Activated naive CD4-positive, alpha-beta T cell treated with anti-CD3 and anti-CD28 coated beads, Interleukin-2, amount 50 U/mL, for 72 hours (primary cell): ENCODE measurements at places on chromosomes 1 and 21.

DNA sequence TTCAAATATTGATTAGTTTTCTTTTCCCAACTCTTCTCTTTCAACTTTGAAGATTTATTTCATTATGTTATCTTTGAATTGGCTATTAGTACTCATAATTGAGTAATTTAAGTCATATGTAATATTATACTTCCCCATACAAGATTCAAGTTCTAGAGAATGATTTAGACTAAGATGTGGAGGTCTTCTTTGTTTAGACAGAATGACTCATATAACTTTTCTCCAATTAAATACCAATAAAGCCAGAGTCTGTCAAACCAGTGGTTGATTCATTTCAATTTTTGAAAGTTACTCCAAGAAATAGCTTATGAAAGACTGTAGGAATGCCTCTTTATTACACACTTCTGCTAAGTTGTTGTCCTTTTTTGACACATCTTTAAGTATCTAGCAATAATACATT lies 115.8 kb upstream of the SLC35F3 start:
- no peak for DNase-seq

GRCh38 chr1:53508991-53509666 lies 49.9 kb downstream of the DMRTB1 start:
- DNase-seq = no peak

DNA sequence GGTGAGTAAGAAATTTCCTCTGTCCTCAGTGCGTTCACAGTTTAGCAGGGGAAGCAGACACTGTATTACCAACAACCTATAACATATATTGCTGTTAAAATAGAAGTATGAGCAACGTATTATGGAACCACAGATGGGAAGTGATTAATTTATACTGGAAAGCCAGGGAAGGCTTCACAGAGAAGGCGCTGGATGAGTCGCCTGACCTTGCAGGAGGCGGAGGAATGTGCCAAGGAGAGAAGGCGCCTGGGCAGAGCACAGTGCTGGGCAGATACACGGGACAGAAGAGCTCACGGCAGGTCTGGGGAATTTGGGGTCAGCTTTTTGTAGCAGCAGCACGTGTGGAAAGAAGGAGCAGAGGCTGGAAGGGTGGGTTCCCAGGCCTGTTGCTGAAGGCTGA lies 116.3 kb downstream of the DHRS3 start:
- no peak for DNase-seq

GRCh38 chr1:41493117-41493536 lies 8.6 kb upstream of the EDN2 start:
- DNase-seq = no peak

DNA sequence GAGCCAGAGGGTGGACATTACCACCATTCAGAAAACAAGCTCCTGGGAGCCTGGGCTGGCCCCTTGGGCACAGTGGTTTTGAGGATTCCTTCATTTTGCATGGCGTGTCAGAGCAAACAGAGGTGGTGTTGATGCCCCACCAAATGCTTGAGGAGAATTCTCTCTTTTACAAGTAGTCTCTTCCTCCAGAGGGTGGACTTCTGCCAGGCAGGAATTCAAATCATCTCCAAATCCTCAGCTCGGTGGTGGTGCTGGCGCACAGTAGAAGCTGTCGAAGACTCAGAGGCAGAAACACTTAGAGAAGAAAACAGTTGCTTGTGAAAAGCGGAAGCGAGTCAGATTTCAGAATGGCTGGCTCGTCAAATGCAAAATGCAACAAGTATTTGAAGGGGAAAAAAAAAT lies 3.4 kb upstream of the CHI3L1 start:
- DNase-seq = no peak

DNA sequence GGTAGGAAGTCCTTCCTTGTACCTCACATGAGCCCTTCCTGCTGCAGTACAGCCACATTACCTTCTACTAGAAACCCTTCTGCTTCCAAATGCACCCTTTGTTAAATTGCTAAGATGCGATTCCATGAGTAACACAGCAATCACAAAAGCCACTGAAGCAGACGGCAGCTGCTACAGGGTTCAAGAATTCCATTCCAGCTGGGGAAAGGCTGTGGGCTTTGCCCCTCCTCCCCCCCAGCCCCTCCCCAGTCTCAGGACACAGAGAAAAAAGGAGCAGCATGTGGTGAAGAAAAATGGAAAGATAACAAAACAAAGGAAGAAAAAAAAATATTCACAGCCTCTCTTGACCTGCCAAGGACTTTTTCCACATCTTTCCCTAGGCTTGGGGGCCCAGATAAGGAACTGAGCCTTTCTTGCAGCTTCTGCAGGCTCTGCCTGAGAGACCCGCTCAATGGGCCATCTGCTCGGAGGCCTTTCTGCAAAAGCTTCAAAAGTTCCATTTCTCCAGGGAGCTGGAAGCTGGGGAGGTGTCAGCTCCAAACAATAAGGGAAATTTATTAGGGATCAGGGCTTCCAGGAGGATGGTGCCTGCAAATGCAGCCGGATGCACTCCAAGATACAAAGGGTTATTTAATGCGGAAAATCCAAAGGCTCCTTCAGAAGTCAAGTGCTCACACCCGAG lies 72.1 kb downstream of the SYT2 start:
- DNase-seq = no peak

DNA sequence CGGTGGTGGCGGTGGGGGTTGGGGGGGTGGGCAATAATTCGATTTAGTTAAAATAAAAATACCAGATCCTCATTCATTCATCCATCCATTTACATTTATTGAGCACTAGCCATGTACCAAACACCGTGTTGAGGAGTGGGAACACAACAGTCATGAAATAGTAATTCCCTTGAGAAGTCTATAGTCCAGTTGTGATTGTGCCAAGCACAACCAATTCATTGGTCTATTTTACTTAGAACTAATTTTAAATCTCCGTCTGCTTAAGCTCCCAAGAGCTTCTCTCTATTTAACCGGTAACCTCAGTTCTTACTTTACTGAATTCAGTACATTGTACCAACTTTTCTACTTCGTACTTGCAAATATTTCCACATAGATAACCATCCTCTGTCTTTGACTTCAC lies 38.4 kb downstream of the WARS2 start:
- no peak for DNase-seq

DNA sequence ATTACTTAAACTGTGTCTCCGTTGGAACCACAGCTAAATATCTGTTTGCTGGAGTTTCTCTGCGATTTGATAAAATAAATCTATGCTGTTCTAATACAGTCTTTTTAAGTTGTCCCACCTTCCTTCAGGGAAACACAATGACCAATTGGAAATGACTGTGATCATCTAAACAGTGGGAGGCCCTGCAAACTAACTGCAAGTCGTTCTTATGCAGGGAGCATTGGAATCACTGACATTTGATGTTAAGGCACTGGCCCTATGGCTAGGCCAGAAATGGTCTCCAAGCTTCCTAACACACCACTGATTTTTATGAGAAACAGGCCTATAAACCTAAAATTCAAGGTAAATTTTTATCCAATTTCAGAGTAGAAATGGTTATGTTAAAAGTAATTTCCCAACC lies 645.2 kb downstream of the LMO4 start:
- DNase-seq = no peak

GRCh38 chr1:235069577-235070563 lies 58.8 kb downstream of the TOMM20 start:
- DNase-seq = no peak

GRCh38 chr1:115432061-115432460 lies 94.0 kb upstream of the NGF start:
- DNase-seq = no peak

DNA sequence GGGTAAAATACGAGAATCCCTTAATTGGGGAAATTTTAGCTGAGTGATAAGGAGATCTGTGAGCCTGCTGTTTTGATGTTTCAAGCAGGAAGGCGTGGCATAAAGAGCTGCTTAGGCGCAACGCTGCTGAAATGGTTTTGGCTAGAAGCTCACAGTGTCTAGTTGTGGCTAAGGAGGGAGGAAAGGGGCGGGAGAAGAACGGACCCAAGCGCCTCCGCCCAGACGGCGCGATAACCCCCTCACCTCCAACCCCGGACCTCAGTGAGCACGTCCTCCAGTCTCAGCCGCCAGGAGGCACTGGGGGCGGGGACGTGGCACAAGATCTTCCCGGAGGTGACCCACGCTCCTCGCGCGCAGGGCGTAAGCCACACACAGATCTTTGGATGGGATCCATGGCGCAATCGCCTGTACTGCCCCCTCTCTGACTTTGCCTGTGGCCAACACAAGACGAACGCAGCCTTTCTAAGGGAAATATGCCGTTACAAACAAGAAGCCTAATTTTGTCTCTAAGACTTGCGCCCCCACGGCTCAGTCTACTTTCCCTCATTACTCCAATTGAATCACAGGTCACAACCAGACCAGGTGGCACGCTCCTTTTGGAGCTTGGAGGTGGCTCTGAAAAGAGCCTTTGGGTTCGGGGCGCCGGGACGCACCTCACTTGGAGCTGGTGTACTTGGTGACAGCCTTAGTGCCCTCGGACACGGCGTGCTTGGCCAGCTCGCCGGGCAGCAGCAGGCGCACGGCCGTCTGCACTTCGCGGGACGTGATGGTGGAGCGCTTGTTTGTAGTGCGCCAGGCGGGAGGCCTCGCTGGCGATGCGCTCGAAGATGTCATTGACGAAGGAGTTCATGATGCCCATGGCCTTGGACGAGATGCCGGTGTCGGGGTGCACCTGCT lies 23.4 kb upstream of the RNF187 start:
- DNase-seq = peak; percentile 83

DNA sequence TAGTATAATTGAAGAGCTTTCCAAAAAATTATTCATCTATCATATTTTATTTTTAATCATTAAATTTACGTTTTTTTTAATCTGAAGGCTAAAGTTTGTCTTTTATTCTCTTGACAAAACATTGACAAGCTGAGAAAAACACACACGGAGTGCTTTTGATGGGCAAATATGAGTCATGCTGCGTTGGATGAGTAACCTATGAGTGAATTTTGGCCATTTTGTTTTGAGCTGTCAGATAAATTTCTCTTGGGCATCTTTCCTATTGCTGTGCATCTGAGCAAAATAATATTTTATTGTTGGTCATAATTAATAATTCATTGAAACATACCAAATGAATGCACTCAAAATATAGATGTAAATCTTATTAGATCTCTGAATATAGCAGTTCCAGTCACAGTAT lies 1144.1 kb upstream of the ADGRL2 start:
- DNase-seq = no peak

- DNase-seq = peak; percentile 92
Observed at GRCh38 chr1:108963052-108963686, at the start of gene CLCC1. TSS of gene CLCC1 (minus strand) at chr1:108963484. CDS start at chr1:108950437, 13,047 bp downstream.

- DNase-seq = no peak
Observed at GRCh38 chr1:221462345-221462744, 279.5 kb downstream of the DUSP10 start.

- DNase-seq = no peak
Observed at GRCh38 chr1:78650114-78650660, 556 bp downstream of the IFI44 start.

DNA sequence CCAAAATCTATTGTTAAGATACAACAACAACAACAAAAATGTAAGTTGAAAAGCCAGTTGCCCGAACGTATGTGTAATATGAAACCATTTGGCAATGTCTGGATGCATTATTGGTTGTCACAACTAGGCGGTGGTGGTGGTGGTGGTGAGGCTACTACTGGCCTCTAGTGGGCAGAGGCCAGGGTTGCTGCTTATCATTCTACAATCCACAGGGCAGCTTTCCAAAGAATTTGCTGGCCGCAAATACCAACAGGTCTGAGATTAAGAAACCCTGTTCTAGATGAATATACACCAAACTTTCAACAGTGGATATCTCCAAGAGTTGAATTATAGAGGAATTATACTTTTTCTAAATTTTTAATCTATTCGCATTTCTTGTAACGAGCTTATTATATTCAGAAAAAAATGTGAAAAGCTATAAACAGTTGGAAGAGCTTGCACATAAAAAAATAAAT lies 26.8 kb upstream of the ZNF697 start:
- no peak for DNase-seq

GRCh38 chr1:114510274-114511031 lies 550 bp downstream of the TRIM33 start:
- DNase-seq = peak; percentile 44

DNA sequence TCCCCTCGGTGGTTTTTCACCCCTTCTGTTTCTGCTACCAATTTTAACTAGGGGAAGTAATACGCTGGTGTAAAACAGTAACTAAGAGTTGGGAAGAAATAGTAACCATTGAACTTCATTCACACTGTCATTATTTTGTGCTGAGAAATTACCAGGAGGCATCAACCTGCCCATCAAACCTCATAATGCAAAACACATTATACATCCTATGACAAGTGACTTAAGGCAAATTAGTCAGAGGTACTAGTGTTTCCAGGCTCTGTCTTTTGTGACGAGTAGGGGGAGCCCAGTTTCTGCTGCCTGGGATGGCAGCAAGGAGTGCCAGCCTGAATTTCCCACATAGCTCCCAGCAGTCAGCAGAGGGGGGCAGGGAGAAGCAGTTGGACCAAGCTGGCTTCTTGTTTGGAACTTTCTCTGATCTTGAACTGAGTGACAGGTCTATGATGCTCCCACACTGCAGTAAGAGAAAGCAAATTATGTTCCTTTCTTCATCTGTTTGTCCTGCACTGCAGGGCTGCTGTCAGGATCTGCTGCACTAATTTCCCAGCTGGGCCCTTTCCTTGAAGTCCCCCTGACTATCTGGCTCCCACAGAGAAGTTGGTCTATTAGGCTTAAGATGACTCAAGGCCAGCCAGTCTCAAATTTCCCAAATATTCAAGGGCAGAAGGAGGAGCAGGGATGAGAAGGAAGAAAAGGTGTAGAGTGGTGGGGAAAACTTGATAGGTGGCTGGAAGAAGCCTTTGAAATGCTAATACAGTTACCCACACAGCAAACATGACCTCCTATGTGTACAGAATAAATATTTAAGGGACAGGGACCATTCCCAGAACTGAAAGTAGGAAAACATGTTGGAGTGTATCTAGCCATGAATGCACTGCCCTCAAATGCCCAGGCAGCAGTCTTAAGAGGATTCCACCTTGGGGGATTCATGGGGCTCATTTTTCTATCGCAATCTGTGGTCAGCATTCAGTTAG lies 322.8 kb downstream of the SEC16B start:
- DNase-seq = no peak

DNA sequence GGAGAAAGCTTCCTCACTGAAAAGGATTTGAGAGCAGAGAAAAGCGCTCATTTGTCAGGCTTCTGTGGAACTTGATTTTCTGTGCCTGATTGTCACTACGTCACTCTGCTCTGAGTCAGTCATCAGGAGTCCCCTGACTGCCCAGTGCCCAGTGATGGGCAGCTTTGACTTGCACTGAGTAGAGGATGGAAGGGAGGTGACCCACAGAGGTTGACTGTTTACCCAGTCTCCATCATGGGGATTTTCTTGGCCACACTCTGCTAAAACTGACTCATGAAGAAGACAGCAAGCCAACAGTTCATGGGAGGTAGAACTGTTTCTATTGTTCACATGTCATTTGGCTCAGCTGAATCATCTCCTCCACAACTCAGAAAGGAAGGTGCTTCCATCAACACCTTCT lies 82.1 kb upstream of the DUSP10 start:
- no peak for DNase-seq

- no peak for DNase-seq
Observed at GRCh38 chr1:232625319-232625868, 4.5 kb downstream of the SIPA1L2 start.
